Cortex of kidney (tissue), 1 donor: ENCODE measurements at places on chromosomes 16 and 17.

DNA sequence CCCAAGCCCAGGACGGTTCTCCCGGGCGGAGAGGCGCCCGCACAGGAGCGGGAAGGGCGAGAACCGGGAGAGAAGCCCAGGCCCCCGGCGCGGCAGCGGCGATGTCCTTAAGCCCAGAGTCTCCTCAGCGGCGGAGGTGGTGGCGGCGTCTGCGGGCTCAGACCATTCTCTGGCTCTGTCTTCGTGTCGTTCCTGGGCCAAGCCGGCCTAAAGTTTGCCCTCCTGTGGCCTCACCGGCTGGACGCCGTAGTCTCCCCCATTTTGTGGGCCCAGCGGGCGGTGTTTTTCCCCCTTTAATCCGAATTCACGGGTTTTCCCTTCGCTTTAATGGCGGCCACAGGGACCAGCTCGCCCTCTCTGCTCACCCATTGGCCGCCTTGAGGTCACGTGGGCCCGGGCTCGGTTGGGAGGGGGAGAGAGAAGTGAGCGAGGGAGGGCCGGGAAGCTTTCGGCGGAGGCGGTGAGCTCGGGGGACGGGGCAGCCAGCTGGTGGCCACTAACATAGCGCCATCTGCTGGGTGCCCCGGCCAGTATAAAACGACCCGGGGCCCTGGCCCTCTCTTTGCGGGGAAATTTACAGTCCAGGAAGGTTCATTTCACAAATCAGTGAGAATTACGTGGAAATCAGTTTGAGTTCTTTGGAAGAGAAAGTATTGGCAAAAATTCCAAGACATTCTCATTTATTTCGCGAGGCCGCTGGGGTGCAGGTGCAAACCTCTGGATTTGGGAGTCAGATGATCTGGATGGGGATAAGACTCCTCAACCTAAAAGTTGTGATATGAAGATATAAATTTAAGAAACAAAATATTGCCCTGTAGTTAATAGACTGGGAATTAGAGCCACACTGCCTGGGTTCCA, 762 bp upstream of the MED13 start:
- peak; percentile 48 for DNase-seq

DNA sequence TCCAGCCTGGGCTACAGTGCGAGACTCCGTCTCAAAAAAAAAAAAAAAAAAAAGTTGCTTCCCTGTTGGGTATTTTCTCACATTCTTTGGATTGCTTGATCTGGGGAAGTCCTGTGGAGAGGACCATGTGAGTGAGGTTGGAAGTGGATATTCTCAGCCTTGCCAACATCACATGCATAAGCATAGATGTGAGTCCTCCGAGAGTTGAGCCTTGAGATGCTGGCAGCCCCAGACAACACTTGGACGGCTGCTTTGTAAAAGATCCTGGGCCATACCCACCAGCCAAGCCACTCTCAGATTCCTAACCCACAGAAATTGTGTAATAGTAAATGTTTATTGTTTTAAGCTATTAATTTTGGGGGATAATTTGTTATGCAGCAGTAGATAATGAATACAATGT, 1570.0 kb upstream of the GOT2 start:
- DNase-seq, result no peak

DNA sequence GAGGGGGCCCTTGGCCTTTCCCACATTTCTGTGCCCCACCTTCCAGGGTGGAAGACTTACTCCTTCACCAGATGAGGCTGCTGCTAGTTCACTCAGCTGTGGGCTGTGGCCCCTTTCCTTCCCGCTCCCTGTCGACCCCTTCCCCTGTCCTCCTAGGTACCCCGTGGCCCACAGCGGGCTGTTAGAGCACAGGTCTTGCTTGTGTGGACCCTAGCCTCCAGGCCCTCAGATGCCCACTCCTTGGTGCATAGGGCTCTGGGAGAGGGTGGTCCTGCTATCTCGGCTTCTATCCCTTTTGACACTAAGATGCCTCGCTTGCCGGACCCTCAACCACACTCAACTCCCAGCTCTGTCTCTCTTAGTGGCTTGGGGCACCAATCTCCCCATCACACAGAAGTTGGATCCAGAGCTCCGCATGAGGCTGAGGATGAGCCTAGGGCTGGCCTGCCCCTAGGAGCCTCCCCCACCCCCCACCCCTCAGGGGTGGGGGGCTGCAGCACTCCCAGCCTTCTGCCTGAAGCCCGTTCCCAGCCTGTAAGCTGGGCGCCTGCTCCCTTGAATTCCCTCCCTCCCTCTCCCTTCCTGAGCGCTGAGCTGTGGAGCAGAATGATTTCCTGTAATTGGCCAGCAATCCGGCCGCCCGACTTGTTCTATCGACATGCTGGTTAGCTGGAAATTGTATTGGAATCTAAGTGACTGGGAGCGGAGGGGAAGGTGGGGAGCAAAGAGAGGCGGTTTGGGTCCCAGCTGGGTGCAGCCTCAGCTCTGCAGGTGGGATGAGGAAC, 30.9 kb downstream of the DCAKD start:
- DNase-seq, result no peak

- DNase-seq, result no peak
These were observed at the start of gene PRSS33 for GRCh38 chr16:2787406-2787805. TSS of gene PRSS33 (minus strand) at chr16:2787560. CDS start at chr16:2786547, 1,013 bp downstream.

DNA sequence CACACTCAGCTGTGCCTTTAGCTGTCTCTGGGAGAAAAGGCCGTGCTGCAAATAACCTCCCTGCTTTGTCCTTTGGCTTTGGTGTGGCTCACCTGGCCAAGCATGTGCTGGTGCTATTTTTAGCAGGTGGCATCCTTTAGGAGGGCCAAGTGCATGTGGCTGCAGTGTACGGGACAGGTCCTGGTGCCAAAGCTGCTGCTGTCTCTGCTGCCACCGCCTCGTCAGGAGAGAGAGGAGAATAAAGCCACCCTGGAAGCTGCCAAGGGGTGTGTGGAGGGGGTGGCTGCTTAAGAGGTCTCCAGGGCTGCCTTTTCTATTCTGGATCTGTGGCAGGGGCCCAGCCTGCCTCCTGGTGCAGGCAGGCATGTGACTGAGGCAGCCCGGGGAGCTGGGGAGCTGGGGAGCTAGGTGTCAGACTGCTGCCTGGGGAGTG, 6.2 kb downstream of the AKAP1 start:
- DNase-seq, result no peak

GRCh38 chr16:27417047-27417671, 15.2 kb downstream of the IL21R start:
- DNase-seq, result no peak

DNA sequence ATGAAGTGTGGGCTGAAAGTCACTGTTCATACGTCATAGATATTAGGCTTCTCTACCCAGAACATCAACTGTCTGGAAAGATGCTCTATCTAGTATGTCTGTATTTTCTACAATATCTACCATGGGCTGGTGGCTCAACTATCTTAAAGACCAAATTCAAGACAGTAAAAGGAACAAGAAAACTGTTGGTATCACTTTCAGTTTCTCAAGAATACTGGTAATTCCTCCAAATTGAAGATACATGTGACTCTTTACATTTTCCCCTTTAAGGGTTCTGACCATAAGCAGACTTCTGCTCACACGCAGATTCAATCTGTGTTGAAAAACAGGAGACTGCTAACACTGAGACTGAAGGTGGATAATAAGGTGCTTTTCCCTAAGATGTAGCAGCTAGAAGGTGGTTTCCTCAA, 24.2 kb downstream of the XPO6 start:
- DNase-seq, result no peak

- no peak for DNase-seq
These were observed 14.8 kb downstream of the TANC2 start for GRCh38 chr17:62980842-62981241.

DNA sequence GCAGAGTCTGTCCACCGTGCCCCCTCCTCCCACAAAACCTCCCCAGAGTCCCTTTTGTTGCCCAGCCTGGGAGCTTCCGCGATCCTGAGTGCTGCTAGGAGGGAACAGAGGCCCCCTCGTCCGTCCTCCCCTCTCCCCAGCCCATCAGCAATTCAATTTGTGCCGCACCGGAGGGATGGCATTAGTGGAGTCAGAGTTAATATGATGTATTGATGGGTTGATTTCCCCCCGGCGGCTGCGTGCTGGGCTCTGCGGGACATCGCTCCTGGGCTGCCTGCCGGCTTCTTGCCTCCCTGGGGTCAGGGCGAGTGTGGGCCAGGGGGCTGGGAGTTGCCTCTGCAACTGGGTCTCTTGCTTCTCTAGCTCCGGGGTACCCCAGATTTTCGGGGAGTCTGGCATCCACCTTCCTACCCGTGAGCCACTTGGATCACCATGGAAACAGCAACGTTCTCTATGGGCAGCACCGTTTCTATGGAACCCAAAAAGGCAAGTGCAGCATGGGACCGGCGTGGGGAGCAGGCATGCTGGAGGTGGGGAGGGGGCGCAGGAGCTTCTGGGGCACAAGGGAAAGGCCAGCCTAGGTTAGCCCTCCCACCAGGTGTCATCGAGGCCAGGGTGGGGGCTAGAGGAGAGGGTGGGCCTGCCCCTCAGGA, 42.9 kb downstream of the BAHCC1 start:
- no peak for DNase-seq

DNA sequence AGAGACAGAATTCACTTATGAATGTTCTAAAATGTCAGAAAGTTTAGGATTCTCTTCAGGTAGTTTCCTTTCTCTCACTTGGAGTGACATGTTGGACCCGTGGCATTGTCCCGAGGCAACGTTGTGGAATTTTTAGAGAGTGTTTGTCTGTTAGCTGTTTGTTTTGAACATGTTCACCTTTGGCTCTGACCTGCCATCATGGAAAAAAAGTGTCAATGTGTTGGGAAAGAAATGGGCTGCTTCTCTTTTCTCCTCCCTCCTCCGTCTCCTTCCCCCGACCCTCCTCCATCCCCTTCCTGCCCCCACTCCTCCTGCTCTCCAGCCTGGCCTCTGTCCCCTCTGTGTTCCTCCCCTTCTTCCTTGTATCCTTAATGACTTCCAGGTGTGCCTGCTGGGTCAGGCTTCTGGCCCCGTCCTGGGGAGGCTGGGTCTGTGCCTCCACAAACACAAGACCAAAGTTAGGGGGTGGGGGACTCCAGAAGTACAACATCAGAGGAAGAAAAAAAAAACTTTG, 463.1 kb downstream of the MAF start:
- DNase-seq, result no peak

DNA sequence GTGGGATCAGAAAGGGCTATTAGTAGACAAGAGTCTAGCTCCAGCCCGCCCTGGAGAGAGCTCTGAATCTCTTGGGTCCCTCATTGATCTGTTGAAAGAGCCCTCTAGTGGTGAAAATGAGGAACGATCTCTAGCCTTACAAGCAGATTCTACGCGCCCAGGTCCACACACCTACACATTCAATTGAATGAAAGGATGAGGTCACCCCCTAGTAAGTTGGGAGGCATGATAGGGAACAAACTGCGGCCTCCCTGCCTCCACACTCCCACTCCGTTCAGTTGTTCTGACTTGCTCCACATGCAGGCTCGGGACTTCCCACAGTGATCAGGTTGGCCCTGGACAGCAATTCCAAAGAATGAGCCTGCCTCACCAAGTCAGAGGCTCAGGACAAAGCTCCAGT, 2.9 kb upstream of the CACNG3 start:
- DNase-seq, result no peak

- no peak for DNase-seq
These were observed 33.0 kb downstream of the TEX2 start for GRCh38 chr17:64229815-64230728.

- no peak for DNase-seq
These were observed 4.9 kb upstream of the MRPL28 start for GRCh38 chr16:375212-375611.

DNA sequence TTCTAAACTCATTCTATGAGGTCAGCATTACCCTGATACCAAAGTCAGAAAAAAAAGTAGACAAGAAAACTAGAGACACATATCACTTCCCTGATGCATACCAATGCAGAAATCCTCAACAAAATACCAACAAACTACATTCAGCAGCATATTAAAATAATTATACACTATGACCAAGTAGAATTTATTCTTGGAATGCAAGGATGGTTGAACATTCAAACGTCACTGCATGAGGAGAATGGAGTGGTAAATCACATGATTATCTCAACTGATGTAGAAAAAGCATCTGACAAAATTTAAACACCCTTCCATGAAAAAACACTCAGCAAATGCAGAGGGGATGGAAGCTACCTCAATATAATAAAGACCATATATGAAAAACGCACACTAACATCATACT, 155.0 kb upstream of the KCNJ18 start:
- DNase-seq, result no peak

- DNase-seq, result no peak
These were observed 144.5 kb downstream of the FTO start for GRCh38 chr16:53848277-53848942.

DNA sequence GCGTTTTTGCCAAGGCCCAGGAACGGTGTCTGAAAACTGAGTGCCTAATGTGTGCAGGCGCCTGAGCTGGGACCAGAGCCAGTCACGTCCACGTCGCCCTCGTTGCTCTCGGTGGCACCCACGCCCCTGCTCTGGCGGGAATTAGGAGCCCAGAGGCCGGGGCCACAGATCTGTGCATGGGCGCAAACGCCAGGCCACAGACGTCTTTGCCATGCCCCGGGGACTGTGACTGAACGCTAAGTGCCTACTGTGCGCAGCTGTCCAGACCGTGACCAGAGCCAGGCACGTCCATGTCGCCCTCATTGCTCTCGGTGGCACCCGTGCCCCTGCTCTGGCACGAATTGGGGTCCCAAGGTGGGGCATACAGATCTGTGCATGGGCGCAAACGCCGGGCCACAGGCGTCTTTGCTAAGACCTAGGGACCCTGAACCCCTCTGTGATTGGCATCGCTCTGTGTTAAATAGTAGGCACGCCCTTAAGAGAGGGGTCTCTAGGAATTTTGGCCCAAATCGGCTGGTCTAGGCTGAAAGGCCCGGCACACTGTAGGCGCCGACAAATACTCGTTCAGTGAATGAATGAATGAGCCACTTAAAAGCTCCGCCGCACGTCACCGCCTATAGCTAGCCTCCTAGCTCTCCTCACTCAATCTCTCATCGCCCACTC, 827 bp upstream of the UBALD1 start:
- no peak for DNase-seq

DNA sequence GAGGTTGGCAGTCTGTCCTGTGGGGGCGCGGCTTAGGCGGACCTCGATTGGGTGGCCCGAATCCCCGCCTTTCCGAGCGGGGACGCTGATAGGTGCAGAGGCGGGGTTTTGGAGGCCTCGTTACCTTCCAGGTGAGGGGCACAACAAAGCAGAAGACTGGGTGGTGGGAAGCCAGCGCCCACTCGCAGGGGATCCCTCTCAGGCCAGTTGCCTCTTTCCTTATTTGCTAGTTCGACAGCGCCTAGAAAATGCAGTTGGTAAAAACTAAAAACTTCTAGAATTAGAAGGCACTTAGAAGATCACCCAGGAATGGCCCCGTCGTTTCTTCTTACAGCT, 730 bp downstream of the KAT7 start:
- no peak for DNase-seq

- DNase-seq, result no peak
These were observed 3.8 kb upstream of the DEF8 start for GRCh38 chr16:89944773-89945172.

GRCh38 chr17:40348562-40349476, 15.7 kb downstream of the GJD3 start:
- DNase-seq, result no peak

DNA sequence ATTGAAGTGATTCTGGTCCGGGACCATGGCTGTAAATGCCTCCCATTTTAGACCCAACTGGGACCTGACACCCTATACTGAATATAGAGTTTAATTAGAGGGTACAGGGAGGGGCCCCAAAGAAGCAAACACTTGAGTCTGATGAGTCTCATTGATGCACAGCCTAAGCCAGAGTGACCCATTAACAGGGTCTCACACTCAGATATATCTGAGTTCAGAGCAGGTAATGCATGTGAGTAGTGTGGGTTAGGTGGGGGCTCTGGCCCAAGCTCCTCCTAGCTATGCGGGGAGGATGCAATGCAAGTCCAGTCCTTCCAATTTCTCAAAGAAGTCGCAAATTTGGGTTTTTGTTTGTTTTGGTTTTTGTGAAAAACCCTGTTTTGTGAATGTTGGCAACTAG, 17.1 kb upstream of the MARCHF10 start:
- DNase-seq, result no peak
